ENCODE measurements at places on chromosomes 2 and 18.
A peak's percentile ranks its signal among the peaks of the same experiment; 100 is the strongest.

GRCh38 chr2:120020554-120020953 is 7.7 kb downstream of the EPB41L5 start:
- no peak for DNase-seq

DNA sequence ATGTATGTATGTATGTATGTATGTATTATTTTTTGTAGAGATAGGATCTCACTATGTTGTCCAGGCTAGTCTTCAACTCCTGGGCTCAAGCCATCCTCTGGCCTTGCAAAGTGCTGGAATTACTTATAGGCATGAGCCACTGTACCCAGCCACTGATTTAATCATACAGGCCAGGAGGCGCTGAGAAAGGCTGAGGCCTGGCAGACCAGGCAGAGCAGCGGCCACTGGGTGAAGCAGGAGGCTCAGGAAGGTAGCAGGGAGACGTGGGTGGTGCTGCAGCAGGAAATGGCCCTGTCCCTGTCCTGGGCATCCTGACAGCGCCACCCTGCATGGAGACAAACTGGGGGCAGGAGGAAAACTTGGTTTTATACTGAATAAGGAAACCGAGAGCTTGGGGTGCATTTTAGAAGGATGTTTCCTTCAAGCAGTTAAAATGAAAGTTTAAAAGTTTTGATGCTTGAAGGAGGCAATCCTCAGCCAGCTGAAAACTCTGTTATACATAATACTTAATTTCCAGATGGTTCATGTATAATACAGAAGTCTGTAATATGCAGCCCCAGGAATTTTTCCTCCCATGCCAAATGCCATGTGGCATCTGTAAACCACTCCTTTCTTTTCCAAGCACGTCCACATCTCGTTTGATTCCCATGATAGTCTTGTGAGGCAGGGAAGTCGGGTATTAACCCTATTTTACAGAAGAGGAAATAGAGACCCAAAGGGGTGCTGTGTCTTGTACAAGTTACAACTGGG is 182.4 kb downstream of the CELF4 start:
- no peak for DNase-seq

DNA sequence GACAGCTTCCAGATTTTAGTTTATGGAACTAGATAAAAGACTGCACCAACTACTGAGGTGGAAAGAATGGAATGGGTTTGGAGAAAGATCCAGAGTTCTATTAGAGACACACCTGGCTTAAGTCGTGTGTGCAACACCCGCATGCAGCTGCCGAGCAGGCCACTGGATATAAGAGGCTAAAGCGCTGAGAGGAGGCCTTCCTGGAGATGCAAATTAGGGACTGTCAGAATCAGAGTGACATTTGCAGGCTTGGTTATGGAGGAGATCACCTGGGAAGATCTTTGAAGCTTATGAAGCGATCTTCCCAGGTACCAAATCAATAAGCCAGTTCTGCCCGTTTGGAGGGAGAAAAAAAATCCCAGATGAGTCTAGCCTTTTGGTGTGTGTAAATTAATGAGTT is 30.4 kb upstream of the KLHL29 start:
- DNase-seq, result no peak

DNA sequence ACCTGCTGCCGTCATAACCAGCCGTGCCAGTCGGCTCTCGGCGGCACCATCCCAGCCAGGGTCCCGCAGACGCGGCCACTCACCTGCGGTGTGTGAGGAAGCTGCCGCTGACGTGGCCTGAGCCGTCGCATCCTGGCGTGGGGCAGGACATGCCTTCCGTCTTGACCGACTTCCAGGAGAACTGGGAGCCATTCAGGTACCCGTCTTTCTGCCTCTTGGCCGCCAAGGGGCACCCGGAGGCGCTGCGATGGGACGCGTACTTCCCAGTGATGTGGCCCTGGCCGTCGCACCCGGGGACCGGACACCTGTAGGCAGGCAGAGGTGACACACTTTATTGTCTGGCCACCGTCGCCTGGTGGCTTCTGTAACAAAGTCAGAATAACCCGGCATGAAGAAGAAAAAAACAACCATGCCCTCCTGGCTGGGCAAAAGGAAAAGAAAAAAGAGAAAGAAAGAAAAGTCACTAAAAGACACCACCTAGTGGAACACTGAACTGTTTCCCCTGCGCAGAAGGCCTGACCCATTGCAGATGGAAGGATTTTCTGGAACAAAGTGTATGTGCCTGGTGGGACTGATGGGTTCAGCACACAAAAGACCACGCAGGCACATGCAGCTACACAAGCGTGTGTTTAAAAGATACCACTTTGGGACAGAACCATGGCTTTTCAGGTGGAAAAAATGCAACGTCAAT is 94.9 kb upstream of the PXDN start:
- no peak for DNase-seq

DNA sequence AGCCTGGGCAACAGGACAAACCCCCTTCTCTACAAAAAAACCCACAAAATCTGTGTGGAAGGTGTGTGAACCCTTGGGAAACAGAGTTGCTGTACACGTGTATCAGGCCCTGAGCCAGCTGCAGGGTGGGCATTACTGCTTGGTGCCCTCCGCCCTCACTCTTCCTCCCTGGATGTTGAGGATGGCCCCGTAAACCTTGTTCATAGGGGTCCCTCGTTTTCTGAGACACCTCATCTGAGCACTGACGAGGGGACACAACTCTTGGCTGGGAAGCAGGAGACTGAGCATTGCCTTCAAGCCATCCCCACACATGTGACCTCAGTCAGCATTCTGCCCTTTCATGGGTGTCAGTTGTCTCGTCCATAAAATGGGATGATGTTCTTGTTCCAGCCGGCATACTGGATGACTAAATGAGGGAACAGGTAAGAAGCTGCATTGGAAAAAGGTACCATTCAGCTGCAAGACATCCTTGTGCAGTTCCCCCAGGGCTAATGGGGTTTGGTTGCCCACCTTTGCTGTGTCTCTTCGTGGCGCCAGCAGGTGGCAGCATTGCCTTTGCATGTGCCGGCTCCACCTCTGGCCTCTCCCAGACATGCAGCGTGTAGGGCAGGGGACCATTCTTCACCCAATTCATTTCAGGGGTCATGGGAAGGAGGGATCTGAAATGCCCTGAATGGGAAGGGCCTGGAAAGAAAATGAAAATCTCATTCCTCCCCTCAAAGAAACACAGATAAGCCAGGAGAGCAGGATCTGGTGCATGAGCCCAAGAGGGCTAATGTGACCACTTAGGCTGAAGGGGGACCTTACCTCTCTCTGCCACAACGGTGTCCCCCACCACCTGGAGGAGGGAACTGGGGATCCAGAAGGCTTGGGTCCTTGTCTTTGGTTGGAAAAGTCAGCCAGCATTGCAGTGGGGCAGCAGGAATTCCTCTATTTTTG is 36.4 kb upstream of the HAAO start:
- DNase-seq, result peak; percentile 62

DNA sequence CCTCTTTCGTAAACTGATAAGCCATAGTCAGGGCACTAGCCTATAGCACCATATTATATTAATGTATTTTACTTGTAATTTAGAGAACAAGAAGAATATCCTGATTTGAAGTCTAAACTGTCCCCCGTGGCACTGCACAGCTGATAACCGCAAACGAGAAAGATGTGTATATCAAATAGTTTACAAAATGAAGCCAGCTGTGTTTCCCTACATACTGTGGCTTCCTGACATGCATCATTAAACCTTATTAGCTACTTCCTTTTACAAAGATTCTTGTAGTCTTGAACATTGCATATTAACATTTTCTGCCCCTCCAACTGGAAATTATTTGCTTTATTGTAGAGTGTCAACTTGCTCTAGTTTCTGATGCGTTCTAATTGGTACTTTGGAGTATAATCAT is 153.5 kb upstream of the NFATC1 start:
- DNase-seq, result no peak

DNA sequence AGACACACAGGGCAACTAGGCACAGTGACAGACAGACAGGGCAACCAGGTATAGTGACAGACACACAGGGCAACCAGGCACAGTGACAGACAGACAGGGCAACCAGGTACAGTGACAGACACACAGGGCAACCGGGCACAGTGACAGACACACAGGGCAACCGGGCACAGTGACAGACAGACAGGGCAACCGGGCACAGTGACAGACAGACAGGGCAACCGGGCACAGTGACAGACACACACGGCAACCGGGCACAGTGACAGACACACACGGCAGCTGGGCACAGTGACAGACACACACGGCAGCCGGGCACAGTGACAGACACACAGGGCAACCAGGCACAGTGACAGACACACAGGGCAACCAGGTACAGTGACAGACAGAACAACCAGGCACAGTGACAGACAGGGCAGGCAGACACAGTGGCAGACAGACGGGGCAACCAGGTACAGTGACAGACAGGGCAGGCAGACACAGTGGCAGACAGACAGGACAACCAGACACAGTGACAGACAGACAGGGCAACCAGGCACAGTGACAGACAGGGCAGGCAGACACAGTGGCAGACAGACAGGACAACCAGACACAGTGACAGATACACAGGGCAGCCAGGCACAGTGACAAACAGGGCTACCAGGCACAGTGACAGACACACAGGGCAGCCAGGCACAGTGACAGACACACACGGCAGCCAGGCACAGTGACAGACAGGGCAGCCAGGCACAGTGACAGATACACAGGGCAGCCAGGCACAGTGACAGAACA is 64.7 kb upstream of the RAB6C start:
- no peak for DNase-seq

GRCh38 chr18:939958-940357 is 35.3 kb downstream of the ADCYAP1 start:
- no peak for DNase-seq

- no peak for DNase-seq
These were observed 84.1 kb downstream of the NDUFA10 start for GRCh38 chr2:239940861-239941570.

GRCh38 chr18:50578030-50578429 is 18.1 kb downstream of the MAPK4 start:
- DNase-seq, result no peak

DNA sequence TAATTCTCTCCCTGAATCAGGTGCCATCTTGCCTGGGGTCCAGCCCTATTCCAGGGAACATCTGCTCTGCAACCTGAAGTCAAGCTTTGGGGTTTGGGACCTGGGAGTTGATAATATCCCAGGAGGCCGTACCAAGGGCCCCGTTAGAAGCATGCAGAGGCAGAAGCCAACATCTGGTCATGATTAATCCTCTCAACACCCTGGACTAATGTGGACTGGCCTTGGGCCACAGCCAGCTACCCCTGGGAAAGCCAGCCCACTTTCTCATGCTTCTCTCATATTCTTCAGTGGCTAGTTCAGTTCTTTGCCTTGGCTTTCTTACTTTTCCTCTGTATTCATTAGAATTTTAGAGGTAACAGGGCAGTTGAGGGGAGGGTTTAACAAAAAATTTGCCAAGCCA is 515.6 kb upstream of the NRP2 start:
- no peak for DNase-seq

DNA sequence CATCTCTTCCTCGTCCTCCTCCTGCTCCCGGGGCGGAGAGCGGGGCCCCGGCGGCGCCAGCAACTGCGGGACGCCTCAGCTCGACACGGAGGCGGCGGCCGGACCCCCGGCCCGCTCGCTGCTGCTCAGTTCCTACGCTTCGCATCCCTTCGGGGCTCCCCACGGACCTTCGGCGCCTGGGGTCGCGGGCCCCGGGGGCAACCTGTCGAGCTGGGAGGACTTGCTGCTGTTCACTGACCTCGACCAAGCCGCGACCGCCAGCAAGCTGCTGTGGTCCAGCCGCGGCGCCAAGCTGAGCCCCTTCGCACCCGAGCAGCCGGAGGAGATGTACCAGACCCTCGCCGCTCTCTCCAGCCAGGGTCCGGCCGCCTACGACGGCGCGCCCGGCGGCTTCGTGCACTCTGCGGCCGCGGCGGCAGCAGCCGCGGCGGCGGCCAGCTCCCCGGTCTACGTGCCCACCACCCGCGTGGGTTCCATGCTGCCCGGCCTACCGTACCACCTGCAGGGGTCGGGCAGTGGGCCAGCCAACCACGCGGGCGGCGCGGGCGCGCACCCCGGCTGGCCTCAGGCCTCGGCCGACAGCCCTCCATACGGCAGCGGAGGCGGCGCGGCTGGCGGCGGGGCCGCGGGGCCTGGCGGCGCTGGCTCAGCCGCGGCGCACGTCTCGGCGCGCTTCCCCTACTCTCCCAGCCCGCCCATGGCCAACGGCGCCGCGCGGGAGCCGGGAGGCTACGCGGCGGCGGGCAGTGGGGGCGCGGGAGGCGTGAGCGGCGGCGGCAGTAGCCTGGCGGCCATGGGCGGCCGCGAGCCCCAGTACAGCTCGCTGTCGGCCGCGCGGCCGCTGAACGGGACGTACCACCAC is 2.1 kb downstream of the GATA6 start:
- DNase-seq, result no peak

DNA sequence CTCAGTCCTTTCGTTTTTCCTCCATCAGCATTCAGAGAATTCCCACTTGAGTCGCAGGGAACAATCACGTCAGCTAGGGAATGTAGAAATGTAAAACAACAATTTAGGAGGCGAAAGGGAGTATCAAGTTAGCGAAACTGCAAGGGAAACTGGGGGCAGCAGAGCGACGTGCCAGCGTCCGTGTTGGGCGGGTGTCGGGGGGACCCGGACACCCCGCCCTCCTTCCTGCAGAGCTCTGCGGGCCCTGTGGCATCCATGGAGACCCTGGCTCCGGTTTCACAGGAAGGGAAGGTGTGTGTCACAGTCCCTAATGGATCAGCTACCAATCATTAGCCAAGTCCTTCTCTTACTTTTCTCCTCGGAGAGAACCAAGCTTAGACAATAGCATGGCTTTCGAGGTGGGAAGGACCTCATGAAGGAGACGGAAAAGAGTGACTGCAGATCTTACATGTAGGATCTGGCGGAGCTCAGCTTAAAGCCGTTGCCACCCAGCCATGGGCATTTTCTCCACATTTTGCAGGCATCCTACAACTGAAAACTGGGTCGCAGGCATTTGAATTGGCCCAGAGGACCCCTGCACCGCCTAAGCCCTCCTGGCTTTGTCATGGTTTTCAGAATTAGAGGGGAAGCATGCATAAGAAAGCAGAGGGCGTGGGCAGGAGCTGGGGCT is 33.7 kb downstream of the SOX11 start:
- peak; percentile 20 for DNase-seq

DNA sequence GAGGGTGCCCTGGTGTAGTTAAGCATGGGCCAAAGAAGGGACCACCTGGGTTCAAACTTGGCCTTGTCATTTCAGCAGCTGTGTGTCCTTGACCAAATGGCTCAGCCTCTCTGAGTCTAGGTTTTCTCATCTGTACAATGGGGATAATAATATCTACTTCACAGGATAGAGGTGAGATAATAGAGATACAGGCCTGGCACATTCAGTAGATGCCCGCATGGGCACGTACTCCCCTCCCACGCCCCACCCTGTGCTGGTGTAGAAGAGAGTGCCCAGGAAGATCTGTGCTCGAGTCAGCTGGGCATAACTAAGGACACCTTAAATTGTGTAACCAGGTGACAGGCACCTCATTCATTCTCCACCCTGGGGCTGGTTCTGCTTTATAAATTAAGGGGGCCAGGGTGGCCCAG is 8.4 kb upstream of the TMEM185B start:
- no peak for DNase-seq
